ENCODE measurements at places on chromosomes 16 and 17.

DNA sequence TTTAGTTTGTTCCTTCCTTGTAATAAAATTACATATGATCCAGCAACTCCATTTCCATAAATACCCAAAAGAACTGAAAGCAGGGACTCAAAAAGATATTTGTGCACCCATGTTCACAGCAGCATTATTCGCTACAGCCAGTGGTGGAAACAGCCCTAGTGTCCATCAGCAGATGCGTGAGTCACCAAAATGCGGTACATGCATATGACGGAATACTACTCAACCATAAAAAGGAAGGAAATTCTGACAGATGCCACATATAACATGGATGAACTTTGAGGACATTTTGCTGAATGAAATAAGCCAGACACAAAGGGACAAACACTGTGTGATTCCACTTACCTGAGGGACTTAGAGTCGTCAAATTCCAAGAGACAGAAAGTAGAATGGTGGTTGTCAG lies 9.1 kb upstream of the SLC47A2 start:
- no peak for DNase-seq

- DNase-seq, result no peak
These were observed 27.1 kb upstream of the CIITA start for GRCh38 chr16:10849736-10850477.

DNA sequence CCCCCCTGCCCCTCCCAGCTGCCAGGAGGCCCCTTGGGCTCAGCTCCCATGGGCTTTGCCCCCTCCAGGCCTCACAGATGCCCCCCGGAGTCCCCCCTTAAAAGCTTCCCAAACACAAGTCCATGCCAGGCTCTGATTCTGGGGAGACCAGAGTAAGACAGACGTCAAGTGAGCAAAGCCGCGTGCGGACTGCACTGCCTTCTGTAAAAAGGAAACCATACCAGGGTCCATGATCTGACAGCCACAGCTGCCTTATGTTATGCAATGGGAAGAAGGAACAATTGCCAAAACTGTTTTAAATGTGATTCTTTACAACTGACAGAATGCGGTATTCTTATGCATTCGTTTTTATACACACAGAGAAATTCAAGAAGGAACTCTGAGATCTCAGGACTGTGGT lies 17.9 kb upstream of the HEXD start:
- DNase-seq, result no peak

DNA sequence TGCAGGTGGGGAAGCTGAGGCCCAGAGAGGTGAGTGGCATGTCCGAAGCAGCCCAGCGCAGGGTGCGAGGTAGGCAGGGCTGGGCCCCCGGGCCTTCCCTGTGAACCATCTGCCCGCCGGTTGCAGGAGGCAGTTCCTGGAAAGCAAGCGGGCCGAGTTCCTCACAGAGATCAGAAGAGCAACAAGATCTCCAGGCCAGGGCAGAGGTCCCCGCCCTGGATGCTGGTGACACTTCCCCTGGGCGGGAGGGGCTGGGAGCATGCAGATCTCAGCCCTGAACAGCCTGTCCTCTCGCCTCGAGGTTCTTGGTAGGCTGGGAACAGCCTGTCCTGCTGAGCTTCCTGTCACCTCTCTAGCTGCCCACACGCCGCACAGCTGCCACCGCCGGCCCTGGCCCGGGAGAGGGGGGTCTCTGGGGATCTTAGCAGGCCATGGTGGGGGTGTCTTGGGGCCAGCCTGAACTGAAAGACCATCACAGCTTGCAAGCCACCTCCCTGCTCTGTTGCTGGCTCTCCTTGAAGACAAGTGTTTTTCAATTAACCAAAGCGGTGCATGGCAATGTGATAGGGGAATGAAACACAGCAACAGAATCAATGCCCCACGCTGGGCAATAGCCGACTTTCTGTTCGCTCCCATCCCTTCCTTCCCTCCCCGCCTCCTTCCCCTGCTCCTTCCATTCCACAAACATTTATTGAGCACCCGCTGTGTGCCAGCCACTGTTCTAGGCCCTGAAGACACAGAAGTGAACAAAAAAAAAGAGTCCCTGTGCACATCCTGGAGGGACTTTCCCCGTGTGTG lies 31.7 kb downstream of the SOCS1 start:
- no peak for DNase-seq

DNA sequence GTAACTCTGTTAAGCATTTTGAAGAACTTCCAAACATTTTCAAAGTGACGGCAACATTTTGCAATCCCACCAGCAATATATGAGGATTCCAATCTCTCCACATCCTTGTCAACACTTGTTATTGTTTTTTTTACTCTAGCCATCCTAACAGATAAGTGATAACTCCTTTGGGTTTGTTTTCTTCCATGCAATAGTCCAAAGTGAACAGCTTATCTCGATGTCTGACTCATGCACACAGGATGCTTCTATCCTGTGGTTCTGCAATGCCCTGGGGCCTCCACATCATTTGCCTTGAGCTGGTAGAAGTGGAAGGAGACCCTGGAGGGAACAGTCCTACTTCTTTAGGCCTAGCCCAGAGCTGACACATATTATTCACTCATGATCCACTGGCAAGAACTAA lies 13.0 kb downstream of the TLE7 start:
- DNase-seq, result peak; percentile 59

GRCh38 chr17:42289611-42290181 lies 1.4 kb downstream of the STAT5A start:
- DNase-seq, result no peak

DNA sequence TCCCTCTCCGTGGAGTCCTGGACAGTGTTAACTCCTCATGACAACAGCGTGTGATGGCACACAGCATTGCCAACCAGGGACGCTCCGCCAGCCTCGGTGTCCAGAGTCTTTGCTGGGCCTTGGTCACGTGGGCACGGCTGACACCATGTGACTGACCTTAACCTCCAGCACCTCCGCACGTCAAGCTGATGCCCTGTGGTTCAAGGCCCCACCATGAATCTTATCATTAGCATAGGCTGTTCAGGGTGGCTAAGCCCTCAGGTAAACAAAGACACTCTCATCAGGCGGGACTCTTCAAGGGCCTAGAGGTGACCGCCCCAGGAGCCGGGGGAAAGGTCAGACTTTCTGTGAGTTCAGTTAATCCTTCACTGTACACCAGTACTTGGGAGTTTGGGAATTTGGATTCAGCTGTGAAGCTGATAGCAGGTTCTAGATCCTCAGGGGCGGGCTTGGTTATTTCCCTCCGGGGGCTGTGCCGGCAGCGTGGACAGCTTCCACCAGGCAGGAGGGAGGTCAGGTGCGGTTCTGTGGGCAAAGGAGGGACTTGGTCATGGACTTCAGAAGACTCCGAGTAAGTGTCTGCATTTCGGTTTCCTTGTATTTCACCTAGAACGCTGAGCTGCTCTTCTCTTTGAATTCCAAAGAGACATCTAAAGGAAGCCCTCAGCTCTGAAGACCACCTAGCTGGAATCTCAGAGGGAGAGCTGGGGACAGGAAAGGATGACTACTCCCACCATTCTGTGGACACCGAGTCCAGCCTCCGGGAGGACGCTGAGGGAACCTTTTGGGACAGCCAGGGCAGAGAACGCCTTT lies 195.5 kb upstream of the CIBAR2 start:
- DNase-seq, result no peak

- no peak for DNase-seq
These were observed 259.8 kb downstream of the C16orf95 start for GRCh38 chr16:87057211-87057881.

- DNase-seq, result no peak
These were observed 7.5 kb upstream of the NOS2 start for GRCh38 chr17:27807567-27808470.

- no peak for DNase-seq
These were observed 34.4 kb upstream of the DNAH17 start for GRCh38 chr17:78611607-78612006.

DNA sequence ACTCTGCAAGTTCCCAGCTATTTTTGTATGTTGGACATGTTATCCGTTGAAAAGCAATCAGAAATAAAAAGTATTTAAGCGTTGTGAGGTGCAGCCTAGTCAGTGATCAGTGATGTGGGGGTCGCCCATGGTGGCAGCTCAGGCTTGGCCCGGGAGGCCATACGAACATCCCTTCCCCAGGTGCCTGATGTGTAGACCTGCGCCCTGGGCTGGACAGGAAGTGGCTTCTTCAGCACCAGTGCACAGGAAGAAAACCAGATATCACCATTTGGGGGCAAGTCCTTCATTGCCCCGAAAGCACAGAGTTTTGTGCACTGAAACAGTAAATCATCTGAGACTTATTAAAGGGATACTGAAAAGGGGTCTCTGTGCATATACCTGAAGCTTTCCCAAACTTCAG lies 98.9 kb downstream of the SOCS1 start:
- DNase-seq, result no peak

DNA sequence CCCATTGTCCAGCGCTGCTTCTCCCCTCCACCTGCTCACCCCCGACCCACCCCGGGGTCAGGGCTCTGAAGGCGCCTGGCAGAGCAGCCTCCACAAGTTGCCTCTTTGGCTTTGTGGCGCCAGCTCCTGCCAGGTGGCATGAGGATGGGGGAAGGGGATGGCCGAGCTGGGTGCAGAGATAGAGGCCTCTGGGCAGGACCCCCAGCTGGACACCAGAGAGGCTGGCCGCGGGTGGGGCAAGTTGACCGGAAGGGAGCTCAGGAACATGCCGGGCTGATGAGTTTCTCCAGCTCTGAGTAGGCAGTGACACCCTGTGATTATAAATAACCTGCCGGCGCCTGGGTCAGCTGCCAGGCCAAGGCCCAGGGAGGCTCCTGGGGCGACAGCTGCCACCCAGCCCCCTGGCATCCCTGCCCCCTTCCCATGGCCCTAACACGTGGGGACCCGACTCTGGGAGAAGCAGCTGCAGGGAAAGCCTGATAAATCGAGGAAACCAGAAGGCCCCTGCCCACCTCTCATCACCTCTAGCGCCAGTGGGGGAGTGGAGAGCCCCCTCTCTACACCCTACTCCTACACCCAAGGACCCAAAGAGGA lies 729 bp downstream of the P2RX5 start:
- DNase-seq, result no peak

DNA sequence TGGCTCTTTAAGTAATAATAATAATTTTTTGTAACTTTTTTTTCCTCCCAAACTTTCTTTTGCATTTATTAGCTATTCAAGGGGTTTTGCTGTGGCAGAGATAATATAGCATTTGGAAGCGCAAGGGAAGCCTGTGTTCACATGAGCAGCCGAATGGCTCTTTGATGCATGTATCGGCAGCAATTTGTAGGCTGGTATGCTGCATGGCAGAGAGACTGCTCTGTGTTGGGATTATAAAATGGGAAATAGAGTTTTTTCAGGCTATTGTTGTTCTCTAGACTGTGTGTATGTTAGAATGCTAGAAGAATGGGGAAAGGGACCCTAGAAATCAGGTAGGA lies 94.6 kb upstream of the SALL1 start:
- no peak for DNase-seq

- no peak for DNase-seq
These were observed 7.3 kb downstream of the STAT3 start for GRCh38 chr17:42380935-42381334.

DNA sequence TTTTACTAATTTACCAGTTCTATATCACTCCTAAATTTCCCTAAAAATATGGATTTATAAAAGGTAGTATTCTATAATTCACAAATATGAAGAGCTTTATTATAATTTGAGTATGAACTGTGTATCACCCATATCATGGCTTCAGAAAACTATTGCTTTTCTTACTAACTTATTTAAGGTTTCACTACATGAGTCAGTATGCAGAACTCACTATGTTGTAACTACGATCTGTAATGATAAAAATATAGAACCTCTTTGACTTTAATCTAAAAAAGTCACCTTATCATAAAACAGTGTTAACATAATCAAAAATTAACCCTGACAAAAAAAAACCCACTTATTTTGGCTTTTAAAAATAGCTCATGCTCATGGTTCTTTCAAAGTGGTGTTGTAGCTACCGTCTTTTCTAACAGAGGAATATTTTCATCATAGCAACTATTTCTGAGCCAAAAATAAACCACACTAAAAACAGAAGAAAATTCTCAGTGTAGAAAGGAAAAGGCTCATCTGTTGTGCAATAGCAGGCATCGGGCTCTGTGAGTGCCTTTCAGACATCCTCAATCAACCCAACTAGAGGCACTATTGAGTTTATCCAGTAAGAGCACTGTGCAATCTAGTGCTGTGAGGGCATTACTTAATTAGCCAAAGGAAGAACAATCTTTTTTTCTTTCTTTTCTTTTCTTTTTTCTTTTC lies 42.1 kb downstream of the ITGAM start:
- no peak for DNase-seq

DNA sequence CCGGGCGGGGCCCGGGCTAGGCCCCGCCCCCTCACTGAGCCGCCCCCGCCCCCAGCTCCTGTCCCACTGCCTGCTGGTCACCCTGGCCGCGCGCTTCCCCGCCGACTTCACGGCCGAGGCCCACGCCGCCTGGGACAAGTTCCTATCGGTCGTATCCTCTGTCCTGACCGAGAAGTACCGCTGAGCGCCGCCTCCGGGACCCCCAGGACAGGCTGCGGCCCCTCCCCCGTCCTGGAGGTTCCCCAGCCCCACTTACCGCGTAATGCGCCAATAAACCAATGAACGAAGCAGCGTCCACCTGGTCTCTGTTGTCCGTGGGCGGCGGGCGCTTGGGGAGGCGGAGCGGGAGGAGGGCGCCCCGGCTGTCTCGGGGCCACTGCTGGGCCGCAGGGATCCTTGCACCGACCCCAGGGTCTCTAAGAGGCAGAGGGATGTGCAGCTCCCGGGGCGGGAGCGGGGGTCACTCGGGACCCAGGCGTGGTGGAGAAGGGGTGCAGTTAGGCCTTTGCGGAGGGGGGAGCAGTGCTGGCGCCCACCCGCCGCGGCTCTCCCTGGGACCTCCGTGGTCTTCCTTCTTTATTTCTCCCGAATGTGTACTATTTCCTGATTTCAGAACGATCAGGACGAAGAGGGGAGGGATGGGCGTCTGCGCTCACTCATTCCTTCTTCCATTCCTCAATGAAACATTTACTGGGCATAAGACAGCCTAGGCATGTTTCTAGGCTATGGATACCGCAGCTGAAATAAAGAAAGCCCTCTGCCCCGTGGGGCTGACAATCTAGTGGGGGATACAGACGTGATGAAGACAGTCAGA lies 2.0 kb downstream of the HBZ start:
- no peak for DNase-seq

GRCh38 chr17:76121932-76122430 lies 18.4 kb upstream of the EXOC7 start:
- no peak for DNase-seq

DNA sequence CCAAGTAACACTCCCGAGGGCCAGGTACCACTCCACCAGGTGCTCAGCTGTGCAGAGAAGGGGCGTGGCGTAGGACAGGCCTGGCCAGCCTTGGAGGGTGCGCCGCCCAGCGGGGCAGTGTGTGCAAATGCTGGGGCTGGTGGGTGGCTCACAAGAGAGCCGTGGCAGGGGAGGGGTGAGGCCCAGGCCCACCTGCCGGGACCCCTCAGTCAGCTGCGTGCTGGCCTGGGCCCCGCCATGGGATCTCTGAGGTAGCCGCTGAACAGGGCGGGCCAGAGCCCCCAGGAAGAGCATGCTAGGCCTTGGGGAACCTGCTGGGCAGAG lies 8.8 kb downstream of the TPSG1 start:
- no peak for DNase-seq

All from T1000 (cell line).